ENCODE measurements at places on chromosomes 11 and 22.

GRCh38 chr11:2466069-2466801 is 21.4 kb downstream of the KCNQ1 start:
- H3K4me3 ChIP-seq, result no peak overlapping the region
- no peaks in the 10 kb centered on the region for H3K27me3 ChIP-seq
- peaks cover 10% of the 10 kb centered on the region for H3K4me1 ChIP-seq

- H3K4me1 ChIP-seq, result no peaks in the 10 kb centered on the region
- H3K27ac ChIP-seq, result no peak overlapping the region
- DNase-seq, result no peak
- no peak overlapping the region for H3K4me3 ChIP-seq
Measured at GRCh38 chr22:16960220-16960883, 47.7 kb downstream of the GAB4 start.

DNA sequence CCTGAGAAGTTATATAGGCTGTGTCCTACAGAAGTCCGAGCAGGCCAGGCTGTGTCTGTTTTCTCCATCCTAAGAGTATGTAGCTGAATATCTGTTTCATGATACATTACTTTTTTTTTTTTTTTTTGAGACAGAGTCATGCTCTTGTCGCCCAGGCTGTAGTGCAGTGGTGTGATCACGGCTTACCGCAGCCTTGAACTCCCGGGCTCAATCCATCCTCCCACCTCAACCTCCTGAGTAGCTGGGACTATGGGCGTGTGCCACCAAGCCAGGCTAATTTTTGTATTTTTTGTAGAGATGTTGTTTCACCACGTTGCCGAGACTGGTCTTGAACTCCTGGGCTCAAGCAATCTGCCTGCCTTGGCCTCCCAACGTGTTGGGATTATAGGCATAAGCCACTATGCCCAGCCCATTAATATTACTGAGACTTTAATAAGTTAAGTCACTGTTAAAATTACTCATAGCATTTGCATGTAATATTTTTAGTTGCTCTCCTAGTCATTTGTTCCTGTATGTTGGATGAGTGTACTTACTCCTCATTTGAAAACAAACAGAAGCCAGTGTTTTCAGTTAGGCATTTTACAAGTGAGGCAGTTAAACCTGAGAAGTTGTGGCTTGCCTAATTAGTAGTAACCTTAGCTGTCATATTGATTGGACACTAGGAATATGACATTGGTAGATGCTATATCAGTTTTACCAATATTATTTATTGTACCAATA is 26.1 kb downstream of the DRG1 start:
- H3K27ac ChIP-seq, result no peak overlapping the region
- no peaks in the 10 kb centered on the region for H3K27me3 ChIP-seq
- no peaks in the 10 kb centered on the region for H3K4me1 ChIP-seq
- DNase-seq, result no peak
- H3K36me3 ChIP-seq, result peaks cover 17% of the 10 kb centered on the region

DNA sequence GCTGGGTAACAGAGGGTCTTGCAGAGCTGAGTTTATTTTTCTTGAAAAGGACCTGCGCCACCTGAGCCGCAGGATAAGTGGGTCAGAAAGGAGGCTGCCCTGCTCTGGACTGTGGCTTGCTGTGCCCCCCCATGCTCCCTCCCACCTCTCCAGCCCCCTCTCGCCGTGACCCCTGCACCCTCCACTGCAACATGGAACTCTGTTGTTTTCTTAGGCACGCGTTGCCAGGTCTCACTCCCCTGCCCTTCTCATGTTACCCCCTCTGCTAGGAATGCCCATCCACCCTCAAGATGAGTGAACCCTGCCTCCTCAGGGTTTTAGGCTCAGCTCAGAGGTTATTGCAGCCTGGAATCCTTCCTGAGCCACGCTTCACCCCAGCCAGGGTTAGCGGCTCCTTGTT is 10.8 kb downstream of the ETS1 start:
- H3K27me3 ChIP-seq, result no peaks in the 10 kb centered on the region
- no peaks in the 10 kb centered on the region for H3K36me3 ChIP-seq
- DNase-seq, result no peak
- H3K4me1 ChIP-seq, result no peaks in the 10 kb centered on the region

- no peak overlapping the region for H3K27ac ChIP-seq
- H3K4me1 ChIP-seq, result no peaks in the 10 kb centered on the region
- no peak for DNase-seq
Measured at GRCh38 chr11:12989428-12990161, 19.5 kb upstream of the RASSF10 start.

All from colonic mucosa (tissue), 4 donors.